Mesendoderm (in vitro differentiated cells): ENCODE measurements at places on chromosomes 5 and 9.

DNA sequence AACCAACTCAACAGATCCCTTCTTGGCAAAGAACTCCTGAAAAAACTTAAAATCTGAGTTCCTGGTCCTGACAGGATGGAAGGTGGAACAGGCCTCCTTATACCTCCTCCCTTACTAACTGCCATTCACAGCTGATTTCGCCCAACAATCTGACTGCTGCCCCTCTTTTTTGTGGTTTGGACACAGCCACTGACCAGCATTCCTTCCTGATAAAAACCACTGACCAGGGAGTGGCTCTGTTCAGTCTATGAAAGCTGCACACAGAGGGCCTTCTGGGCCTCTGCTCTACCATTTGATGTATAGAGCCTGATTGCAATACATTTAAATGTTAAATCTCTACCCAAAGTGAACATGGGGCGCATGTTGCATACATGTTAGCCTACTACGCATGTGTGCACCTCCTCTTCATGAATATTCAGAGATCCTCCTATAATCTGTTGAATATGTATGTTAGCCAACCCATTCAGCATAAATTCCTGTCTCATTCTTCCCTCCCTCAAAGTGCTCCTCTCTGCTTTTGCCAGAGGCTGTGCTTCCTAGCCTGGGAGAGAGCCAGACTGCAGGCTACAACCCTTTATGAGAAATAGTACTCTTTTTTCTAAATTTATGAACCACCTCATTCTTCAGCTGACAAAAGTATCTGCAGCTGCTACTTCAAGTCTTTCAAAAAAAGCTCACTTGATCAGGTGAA is 93.7 kb upstream of the MRPS30 start:
- DNase-seq = peak; percentile 18

GRCh38 chr9:38003946-38004808 is 64.8 kb downstream of the SHB start:
- DNase-seq = no peak

DNA sequence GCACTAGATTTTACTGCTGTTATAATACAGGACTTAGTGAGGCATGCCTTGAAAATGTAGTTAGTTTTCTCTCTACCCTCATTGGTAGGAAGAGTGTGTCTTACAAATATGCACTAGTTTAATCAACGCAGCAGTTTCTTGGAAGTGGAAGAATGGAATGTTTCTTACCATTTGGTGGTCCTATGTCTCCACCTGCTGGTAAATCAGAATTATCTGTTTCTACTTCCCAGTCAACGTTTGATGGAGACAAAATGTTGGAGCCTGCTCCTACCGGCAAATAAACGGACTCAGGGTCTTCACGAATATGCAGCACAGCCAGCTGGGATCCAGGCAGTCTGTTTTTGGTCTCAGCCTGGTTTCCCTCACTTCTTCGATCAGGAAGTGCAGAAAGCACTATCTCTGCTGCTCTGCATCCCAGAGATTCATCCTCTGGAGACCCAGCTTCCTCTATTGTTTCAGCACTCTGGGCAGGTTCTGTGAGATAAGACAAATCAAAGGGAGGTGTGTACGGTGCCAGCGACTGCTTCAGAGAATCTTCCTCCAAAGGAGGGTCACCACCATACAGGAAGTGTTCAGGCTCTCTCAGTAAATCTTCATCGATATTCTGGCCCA is 59.5 kb upstream of the PCA3 start:
- peak; percentile 87 for DNase-seq

- DNase-seq = no peak
These were observed 20.8 kb downstream of the FGD3 start for GRCh38 chr9:92968081-92968480.

DNA sequence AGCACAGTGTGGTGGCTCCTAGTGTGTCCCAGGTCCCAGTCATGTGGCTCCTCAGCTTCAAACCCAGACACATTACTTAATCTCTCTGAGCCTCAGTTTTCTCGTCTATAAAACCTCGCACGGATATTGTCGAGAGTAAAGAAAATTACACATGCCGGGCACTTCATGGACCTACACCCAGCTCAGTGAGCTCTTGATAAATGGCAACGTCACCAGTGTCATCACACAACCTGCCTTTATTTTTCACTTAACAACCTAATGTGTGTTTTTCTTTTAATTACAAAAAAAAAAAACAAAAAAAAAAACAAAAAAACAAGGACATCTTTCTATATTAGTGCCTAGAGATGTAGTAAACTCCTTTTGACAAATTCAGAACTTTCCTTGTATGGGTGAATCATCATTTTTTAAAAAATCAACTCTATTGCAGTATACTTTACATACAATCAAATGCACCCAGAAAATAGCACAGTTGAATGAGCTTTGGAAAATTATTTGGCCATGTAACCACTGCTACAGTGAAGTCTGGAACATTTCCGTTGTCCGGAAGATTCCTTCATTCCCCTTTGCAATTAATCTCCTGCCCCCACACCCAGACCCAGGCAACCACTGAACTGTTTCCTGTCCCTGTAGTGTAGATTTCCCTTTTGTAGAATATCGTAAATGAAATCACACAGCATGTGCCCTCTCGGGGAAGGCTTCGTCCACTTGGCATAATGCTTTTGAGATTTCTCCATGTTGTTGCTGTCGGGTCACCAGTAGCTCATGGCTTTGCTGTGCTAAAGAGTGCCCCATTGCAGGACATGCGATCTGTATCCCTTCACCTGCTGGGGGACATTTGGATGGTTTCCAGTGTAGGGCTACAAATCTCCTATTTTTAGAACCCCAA is 100.4 kb upstream of the LARP1 start:
- DNase-seq = no peak

DNA sequence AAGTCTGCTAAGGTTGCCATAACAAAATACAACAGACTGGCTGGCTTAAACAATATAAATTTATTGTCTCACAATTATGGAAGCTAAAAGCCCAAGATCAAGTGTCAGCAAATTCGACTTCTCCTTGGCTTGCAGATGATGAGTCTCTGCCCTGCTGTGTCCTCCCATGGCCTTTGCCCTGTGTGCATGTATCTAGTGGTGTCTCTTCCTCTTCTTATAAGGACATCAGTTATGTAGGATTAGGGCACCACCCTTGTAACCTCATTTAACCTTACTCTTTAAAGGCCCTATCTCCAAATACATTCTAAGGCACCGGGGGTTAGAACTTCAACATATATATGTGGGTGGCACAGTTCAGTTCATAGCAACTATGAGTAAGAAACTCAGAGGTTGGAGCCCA is 157.9 kb upstream of the RASA1 start:
- DNase-seq = no peak

- peak; percentile 46 for DNase-seq
These were observed 28.4 kb downstream of the TIMD4 start for GRCh38 chr5:156934450-156935211.

- no peak for DNase-seq
These were observed 4.6 kb upstream of the ANP32B start for GRCh38 chr9:97978371-97979130.

DNA sequence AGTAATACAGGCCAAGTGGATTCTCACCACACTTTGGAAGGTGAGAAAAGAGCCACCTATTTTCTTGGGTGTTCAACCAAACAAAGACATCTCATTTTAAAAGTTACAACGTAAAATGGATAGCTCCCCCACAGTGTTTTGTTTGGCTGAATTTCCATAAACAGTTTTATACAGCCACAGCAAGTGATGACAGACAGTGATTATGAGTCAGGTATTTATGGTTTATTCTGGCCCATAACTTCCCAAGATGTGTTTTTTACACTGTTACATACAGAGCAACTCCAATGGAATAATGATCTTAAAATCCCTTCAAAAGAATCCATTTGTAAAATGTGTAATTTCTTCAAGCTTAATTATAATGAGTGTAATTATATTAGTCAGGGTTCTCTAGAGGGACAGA is 421.3 kb downstream of the TLE1 start:
- no peak for DNase-seq

- DNase-seq = no peak
These were observed 287.3 kb upstream of the NUDT12 start for GRCh38 chr5:103849934-103850333.

- DNase-seq = peak; percentile 16
These were observed 746 bp downstream of the STRBP start for GRCh38 chr9:123267481-123268198.

- peak; percentile 52 for DNase-seq
These were observed 137.1 kb upstream of the ZNF618 start for GRCh38 chr9:113738893-113739604.

DNA sequence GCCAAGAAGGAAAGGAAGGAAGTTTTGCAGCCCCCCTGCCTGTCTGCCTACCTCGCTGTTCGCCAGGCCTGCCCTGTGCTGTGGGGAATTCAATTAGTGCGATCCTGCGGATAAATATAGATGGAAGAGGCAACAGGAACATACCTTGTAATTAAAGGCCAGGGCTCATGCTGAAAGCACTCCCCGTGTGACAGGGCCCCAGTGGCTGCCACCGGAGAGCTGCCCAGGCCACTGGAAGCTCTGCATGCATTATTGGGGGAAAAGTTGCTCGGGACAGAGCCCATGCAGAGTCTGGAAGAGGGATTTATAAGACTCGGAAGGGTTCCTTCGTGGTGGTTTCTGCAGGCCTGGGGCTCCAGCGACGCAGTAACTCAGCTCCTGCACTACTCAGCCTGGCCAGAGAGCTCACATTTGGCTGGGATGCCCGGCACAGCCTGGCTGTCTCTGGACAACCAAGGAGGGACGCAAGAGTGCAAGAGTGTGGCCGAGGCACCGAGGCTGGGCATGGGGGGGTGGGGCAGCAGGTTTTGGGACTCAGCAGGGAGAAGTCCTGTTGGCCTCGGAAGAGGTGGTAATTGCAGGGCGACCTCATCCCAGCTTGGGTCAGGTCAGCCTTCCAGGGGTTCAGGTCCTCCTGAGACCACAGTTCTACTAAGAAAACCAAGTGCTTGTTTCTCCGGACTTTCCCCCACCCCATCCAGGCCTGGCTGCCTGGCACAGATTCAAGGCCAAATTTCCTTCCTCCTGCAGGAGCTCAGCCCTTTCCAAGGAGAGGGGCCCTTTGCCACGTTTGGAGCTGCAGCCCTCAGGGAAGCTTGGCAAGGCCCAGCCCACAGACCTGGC is 68.1 kb upstream of the GGTA1 start:
- DNase-seq = no peak

DNA sequence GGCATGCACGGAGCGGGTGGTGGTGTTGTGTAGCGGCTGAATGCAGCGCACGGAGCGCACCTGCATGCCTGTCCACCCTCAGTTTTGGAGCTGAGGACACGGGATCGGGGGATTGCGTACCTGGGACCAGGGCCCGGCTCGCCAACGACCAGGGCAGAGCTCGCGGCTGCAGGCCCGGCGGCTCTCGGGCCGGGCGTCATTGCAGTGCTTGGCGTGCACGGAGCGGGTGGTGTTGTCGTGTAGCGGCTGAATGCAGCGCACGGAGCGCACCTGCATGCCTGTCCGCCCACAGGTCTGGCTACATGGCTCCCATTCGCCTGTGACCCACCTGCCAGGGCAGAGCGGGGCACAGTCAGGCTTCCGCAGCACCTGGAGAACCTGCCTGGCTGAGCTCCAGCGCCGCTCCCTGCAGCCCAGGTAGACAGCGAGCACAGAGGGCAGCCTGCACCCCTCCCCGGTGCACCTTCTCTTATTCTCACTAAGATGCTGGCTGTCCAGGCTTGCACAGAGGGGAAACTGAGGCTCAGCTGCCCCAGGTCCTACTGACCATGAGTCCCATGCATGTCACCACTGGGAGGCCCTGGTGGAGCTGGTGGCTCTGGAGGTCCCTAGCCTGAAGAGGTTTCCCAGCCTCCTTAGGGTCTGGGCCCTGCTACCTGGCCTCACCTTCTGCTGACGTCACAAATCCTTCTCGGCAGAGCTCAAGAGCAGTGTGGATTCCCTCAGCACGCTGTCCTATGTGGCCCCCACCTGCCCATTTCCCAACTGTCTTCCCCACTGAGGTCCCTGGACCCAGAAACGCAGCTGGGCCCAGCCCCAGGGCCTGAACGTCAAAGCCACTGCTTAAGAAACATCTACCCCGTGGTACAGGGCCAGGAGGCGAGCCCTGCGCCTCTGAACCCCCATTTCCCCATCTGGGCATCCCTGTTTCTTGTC is 64.9 kb downstream of the ZNF354C start:
- no peak for DNase-seq

DNA sequence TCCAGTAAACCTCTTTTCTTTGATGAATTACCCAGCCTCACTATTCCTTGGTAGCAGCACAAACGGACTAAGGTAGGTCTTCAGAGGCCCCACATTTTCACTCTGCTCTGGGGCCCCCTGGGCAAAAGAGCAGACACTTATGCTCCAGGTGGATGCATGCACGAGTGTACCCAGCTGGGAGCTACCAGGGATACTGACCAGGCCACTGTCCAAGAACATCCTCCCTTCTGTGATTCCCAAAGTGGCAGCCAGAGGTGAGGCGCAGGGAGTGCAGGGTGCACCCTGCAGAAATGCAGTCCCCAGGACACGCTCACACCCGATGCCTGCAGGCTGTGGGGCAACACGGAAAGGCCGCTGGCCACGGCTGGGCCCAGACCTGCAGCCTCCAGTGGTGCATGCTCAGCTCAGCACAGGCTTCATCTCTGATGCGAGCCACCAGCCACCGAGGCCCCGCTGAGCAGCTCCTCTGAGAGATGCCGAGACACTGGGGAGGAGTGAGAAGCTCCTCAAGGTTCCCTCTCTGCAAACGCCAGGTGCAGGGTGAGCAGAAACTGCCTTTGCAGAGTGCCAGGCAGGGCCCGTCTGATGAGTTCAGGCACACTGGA is 48.1 kb upstream of the OLFM1 start:
- DNase-seq = no peak

DNA sequence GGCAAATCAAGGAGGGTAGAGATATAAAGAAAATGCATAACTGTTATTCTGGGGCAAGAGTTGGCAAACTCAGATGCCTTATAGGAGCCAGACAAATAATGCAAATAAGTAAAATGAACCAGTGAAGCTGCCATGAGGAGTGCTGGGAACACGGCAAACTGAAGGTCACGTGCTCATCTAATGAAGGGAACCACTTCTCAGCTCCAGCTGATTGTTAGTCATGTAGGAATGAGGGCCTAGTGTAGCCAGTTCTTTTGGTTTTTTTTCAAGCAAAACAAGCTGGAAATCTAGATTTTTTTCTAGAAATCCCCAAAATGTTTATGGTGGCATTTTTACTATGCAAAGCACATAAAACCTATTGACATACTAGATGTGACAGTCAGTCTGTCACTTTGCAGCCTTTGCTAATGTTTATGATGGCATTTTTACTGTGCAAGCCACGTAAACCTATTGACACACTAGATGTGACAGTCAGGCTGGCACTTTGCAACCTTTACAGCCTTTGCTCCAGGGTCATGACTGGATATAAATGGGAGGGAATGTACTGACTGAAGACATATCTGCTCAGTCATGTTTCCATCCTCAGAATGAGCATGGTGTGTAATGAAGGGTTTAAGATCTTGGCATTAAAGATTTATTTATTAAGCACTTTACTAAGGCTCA is 39.4 kb downstream of the RUSC2 start:
- no peak for DNase-seq

- no peak for DNase-seq
These were observed 59.5 kb upstream of the GGTA1 start for GRCh38 chr9:121559183-121559582.

DNA sequence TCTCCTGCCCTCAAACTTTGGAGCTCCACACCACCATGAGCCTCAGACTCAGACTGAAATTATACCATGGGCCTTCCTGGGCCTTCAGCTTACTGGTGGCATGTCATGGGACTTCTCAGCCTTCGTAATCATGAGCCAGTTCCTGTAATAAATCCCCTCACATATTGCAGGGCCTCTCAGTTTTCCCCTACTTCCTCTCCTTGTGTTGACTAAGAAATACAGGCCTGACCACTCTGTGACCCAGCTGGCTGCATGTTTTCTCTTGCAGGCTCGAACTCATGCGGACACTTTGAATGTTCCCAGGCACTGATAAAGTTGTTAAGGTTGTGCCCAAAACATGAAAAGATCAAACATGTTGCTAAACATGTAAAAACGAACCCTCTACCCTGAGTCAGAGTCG is 26.2 kb upstream of the SHC3 start:
- DNase-seq = no peak
